ENCODE measurements at places on chromosomes 7 and 10. TPM values are rescaled to one million over a fixed set of nuclear protein-coding genes. Genes with fewer than 3 reads are reported as not detected.

Gene KIAA1549
- total RNA-seq = 18.7 TPM

GRCh38 chr7:43785420-43785819 lies 26.9 kb downstream of the BLVRA start:
- DNase-seq = no peak
- H3K36me3 ChIP-seq = no peaks in the 10 kb centered on the region
- H3K4me1 ChIP-seq = no peaks in the 10 kb centered on the region
- H3K27me3 ChIP-seq = no peaks in the 10 kb centered on the region
- H3K4me3 ChIP-seq = no peak overlapping the region

- H3K27ac ChIP-seq = no peak overlapping the region
- DNase-seq = no peak
- no peaks in the 10 kb centered on the region for H3K27me3 ChIP-seq
- no peaks in the 10 kb centered on the region for H3K36me3 ChIP-seq
- H3K4me1 ChIP-seq = peaks cover 7% of the 10 kb centered on the region
Observed at GRCh38 chr10:31704195-31704594, 224.4 kb downstream of the ARHGAP12 start.

DNA sequence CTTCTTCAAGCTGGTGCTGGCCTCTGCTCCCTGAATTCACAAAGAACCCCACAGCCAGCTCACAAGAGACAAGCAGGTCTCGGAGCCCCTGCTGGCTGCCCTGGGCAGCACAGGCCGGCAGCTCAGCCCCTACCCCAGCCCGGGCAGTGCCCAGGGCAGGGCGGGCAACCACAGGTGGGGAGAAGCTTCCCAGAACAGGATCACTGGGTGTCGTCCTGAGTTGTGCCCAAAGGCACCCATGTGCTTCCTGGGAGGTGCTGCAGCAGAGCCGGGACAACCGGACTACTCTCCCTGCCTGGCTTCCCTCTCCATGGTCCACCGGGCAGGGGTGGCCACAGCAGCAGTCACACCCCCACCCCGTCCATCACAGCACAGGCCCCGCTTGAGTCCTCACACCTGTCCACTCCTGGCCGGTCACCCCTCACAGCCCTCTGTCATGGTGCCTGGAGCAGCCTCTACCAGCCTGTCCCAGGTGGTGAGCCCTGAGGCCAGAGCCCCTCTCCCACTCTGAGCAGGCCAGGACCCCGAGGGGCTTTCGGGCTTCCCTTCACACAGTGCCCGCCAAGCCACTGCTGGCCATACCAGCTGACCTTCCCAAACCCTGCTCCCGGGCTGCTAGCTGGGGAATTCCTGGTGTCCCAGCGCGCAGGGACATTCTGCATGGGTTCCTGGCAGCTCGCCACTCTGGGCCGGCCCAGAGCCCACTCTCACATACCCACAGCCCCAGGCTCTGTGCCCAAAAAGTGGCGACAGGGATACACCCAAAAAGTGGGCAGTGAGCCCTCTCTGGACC lies 3.1 kb downstream of the RASGEF1A start:
- H3K27me3 ChIP-seq = peaks cover 53% of the 10 kb centered on the region
- H3K36me3 ChIP-seq = no peaks in the 10 kb centered on the region
- no peaks in the 10 kb centered on the region for H3K4me1 ChIP-seq
- peak; percentile 66 for DNase-seq
- H3K4me3 ChIP-seq = no peak overlapping the region

- H3K27me3 ChIP-seq = no peaks in the 10 kb centered on the region
- no peak overlapping the region for H3K4me3 ChIP-seq
- peak; percentile 53 for DNase-seq
- no peaks in the 10 kb centered on the region for H3K36me3 ChIP-seq
- no peak overlapping the region for H3K27ac ChIP-seq
- H3K4me1 ChIP-seq = peaks cover 3% of the 10 kb centered on the region
Observed at GRCh38 chr7:87147500-87147899, 4.8 kb upstream of the DMTF1 start.

DNA sequence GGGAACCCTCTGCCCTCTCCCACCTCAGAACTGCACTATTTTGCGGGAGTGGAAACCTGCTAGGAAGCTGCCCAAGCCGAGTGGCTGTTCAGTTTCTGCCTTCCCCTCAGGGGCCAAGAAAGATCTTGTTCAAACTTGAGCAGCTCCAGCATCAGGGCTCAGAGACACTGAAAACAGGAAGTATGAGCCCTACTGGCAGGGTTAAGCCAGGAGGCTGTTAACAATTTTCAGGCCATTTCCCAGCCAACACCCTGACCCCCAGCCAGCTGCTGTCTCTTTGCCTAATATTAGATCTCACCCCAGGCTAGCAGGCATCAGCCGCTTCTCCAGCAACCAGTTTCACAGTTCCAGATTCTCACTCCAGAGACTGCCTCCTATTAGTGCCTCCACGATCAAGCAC lies 9.2 kb downstream of the PLAU start:
- H3K27ac ChIP-seq = no peak overlapping the region
- H3K4me1 ChIP-seq = no peaks in the 10 kb centered on the region
- peaks cover 3% of the 10 kb centered on the region for H3K27me3 ChIP-seq
- H3K4me3 ChIP-seq = no peak overlapping the region

- H3K27ac ChIP-seq = no peak overlapping the region
- H3K27me3 ChIP-seq = no peaks in the 10 kb centered on the region
- no peaks in the 10 kb centered on the region for H3K36me3 ChIP-seq
- DNase-seq = no peak
- H3K4me1 ChIP-seq = no peaks in the 10 kb centered on the region
- no peak overlapping the region for H3K4me3 ChIP-seq
Observed at GRCh38 chr7:158541346-158542010, 46.1 kb downstream of the PTPRN2 start.

Gene SAMD9L
- not detected for total RNA-seq

Gene PAX4
- total RNA-seq = not detected

Gene CTTNBP2
- 4.4 TPM for total RNA-seq

GRCh38 chr10:131453721-131454634 lies 142.5 kb upstream of the TCERG1L start:
- H3K4me3 ChIP-seq = peak overlapping the region; percentile 68
- H3K27me3 ChIP-seq = peaks cover 9% of the 10 kb centered on the region
- peak; percentile 98 for DNase-seq

DNA sequence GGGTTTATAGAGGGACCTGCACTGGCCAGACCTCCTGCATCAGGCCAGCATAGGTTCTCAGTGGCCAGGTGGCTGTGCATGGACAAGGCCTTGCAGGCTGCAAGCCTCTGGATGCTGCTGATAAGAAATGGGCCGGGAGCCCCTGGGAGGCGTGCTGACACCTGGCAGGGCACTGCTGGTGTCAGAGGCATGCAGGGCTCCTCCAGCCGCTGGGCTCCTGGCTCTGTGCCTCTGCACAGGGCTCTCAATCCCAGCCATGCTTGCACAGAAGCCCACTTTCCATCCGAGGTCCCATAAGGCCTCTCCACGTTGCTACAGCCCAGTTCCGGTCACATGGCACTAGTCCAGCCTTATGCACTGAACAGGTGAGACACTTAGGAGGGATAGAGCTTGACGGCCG lies 27.3 kb downstream of the ANTXRL start:
- H3K36me3 ChIP-seq = no peaks in the 10 kb centered on the region
- no peaks in the 10 kb centered on the region for H3K4me1 ChIP-seq
- H3K4me3 ChIP-seq = no peak overlapping the region

GRCh38 chr7:7922684-7923385 lies 45.8 kb upstream of the GLCCI1 start:
- DNase-seq = no peak
- peaks cover 21% of the 10 kb centered on the region for H3K4me1 ChIP-seq
- H3K36me3 ChIP-seq = no peaks in the 10 kb centered on the region
- no peaks in the 10 kb centered on the region for H3K27me3 ChIP-seq
- no peak overlapping the region for H3K27ac ChIP-seq

- H3K4me3 ChIP-seq = no peak overlapping the region
- peak; percentile 55 for DNase-seq
- no peaks in the 10 kb centered on the region for H3K4me1 ChIP-seq
- no peak overlapping the region for H3K27ac ChIP-seq
- no peaks in the 10 kb centered on the region for H3K36me3 ChIP-seq
Observed at GRCh38 chr7:155343661-155344121, 46.0 kb downstream of the INSIG1 start.

DNA sequence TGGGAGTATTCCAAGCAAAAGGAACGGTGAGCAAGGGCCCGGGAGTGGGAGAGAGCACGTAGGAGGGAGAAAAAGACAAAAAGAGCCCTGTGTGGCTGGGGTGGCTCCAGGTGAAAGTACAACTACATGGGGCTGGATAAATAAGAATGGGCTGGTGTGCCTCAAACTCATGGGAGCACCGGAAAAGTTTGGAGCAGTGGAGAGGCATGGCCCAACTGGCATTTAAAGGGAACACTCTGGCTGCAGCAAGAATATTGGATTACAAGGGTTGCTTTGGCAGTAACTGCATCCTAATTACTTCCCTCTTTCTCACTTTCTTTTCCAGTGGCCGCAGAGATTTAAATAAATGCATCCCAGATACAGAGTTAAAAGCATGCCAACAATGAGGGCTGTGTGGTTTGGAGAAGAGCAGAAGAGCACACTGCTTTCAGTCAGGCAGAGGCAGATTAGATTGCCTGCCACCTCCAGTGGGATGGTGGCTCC lies 39.1 kb upstream of the HERPUD2 start:
- H3K4me3 ChIP-seq = no peak overlapping the region
- H3K27ac ChIP-seq = no peak overlapping the region
- H3K36me3 ChIP-seq = no peaks in the 10 kb centered on the region
- no peak for DNase-seq

DNA sequence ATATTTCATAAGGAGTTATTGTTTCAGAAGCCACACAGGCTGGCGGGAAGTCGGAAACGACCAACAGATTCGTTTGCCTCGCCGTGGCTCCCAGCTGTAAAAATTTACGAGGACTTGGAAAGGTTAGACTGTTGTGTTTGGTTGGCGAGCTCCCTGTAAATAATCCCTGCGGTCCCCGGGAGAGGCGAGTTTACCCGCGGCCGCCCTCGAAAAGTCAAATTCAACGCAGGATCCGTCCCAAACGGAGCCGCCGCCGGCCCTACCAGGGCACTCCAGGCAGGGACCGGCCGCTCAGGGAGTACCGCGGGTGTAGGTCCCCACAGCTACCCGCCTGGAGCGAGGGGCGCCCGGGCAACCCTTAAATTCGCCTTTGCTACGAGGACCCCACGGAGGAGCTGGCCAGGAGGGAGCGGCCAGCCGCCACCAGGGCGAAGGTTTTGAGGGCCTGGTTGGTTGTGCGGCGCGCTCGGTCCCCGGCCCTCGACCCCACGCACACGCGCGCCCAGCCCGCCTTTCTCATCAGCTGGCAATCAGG lies 726 bp upstream of the HOXA9 start:
- no peak for DNase-seq
- H3K36me3 ChIP-seq = no peaks in the 10 kb centered on the region
- no peaks in the 10 kb centered on the region for H3K4me1 ChIP-seq
- no peak overlapping the region for H3K27ac ChIP-seq
- no peak overlapping the region for H3K4me3 ChIP-seq
- peaks cover 100% of the 10 kb centered on the region for H3K27me3 ChIP-seq

DNA sequence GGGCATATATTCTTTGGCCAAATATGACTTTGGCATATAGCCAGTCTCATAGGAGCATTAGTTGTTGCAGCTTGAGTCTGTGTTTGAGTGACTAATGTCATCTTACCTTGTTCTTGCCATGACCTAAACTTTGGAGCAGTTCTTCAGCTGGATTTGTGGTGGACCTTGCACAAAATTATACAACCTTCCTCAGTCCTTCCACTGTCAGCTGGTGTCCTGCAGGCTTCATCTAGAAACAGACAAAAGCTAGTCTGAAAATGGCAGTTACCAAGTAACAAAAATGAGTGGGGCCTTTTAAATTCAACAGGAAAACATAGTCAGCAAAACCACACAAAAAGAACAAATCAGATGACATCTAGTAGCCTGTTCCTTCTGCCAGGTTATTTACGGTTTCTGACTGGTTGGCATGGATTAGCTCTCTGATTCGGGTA lies 59.5 kb upstream of the HECTD2 start:
- H3K4me1 ChIP-seq = no peaks in the 10 kb centered on the region
- DNase-seq = no peak
- H3K27ac ChIP-seq = no peak overlapping the region
- H3K36me3 ChIP-seq = no peaks in the 10 kb centered on the region

- H3K36me3 ChIP-seq = no peaks in the 10 kb centered on the region
- H3K4me3 ChIP-seq = no peak overlapping the region
- DNase-seq = no peak
Observed at GRCh38 chr10:47009215-47009838, 98.1 kb downstream of the PTPN20 start.

DNA sequence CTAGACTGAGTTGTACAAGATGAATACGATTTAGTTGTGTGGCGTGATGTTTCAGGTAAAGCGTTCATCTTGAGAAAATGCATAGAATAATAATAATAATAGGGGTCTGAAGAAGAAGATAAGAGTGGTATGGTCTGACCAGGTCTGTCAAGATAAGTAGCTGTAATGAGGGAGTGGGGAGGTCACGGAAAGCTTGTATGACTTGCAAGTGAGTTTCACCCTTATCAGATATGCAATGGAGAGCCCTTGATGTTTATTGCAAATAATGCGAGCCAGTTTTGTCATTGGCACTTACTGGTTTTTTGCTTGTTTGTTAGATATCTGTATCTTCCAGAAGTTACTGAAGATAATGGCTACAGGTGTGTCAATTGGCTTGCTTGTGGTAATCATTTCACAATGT lies 611.5 kb downstream of the CNTNAP2 start:
- no peaks in the 10 kb centered on the region for H3K4me1 ChIP-seq
- H3K27ac ChIP-seq = no peak overlapping the region
- no peaks in the 10 kb centered on the region for H3K27me3 ChIP-seq

DNA sequence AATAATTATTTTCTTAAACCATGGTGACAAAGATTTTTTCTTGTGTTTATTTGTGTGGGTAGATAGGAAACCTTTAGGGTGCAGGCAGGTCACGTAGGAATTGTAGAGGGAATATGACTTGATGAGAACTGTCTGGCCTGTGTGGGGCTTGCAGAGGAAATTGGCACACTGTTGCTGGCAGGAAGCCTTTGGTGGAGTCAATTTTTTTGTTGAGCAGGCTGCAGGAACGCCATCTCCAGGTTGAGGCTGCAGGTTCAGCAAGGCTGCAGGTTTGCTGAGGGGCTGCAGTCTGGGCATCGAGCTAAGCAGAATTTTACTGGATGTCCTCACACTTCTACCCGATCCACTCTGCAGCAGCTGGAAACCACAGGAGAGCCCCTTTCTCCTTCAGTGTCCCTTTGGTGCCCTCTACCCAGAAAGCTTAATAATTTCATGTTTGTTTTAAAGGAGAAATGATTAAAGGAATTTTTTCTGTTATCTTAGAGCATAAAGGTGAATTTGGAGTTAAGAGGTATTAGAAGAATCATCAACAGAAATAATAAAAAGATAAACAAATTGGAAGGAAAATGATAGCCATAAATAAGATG lies 37.0 kb downstream of the TBC1D12 start:
- H3K4me1 ChIP-seq = no peaks in the 10 kb centered on the region
- H3K27ac ChIP-seq = no peak overlapping the region
- DNase-seq = peak; percentile 56

Data from endodermal cell (in vitro differentiated cells).